ENCODE measurements at places on chromosomes 16 and 17.
A peak's percentile ranks its signal among the peaks of the same experiment; 100 is the strongest.

- peak; percentile 17 for DNase-seq
These were observed 123.1 kb downstream of the LYRM1 start for GRCh38 chr16:21023509-21024202.

- DNase-seq, result no peak
These were observed 11.4 kb upstream of the NCBP3 start for GRCh38 chr17:3857261-3858105.

- DNase-seq, result peak; percentile 80
These were observed 43.9 kb downstream of the CHD9 start for GRCh38 chr16:53098526-53099317.

DNA sequence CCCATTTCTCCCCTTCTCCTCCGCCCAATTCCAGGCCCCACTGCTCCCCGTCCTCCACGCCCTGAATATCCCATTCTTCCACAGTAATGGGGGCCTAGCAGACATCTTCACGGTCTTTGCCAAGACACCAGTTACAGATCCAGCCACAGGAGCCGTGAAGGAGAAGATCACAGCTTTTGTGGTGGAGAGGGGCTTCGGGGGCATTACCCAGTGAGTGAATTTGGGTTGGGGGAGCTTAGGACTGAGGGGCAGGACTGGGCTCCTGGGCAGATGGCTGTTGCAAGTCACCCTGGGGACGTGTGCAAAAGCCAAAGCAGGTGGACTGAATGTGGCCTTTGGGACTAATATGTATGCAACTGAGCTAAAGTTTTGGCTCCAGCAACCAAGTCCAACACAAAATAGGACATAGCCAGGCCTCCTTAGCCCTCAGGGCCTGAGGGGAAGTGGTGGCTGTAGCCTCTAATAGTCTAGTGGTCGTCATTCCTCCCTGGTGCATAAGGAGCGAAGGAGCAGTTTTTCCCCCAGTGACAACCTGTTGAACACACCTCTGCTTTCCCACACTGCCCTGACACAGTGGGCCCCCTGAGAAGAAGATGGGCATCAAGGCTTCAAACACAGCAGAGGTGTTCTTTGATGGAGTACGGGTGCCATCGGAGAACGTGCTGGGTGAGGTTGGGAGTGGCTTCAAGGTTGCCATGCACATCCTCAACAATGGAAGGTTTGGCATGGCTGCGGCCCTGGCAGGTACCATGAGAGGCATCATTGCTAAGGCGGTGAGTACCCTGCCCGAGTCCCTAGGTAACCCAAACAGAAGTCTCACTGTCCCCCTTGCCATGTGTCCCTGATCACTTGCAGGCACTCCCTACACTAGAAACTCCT is 2.6 kb downstream of the ACADVL start:
- DNase-seq, result no peak

DNA sequence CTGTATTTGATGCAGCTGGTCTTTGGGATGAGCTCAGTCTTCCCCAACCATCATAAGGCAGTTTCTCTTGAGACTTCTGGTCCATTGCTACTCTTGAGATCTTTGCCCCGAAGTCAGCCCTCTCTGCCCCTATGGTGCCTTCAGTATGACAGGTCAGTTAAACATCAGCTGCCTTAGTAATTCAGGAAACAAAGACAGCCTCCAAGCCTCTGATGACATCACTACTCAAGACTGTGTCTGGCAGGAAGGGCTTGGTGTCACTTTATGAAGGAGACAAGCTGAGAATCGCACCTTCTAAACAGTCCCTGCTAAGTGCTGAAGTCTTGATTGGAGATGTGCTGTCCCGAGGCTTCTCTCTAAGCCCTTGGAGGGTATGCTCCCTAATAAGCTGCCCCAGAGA is 104.9 kb upstream of the TBX2 start:
- no peak for DNase-seq

- DNase-seq, result no peak
These were observed 161.8 kb upstream of the KCNJ16 start for GRCh38 chr17:69913216-69913615.

GRCh38 chr16:68183046-68183445 is 52.9 kb downstream of the ESRP2 start:
- no peak for DNase-seq
